CD4-positive, alpha-beta memory T cell (primary cell): ENCODE measurements at places on chromosomes 4 and X. TPM values are rescaled to one million over a fixed set of nuclear protein-coding genes. Genes with fewer than 3 reads are reported as not detected.

FGF13 gene
- polyA plus RNA-seq: not detected

ARHGAP6 gene
- not detected for polyA plus RNA-seq

WDR17 gene
- not detected for polyA plus RNA-seq

TBX22 gene
- polyA plus RNA-seq: not detected

ANXA3 gene
- not detected for polyA plus RNA-seq

GABRE gene
- not detected for polyA plus RNA-seq

GIMD1 gene
- not detected for polyA plus RNA-seq
